Kidney (tissue), 22 donors: ENCODE measurements at places on chromosomes 5 and 9.
A peak's percentile ranks its signal among the peaks of the same experiment; 100 is the strongest.

GRCh38 chr9:79057576-79057975 lies 514.2 kb upstream of the TLE4 start:
- no peak for DNase-seq

- no peak for DNase-seq
Observed at GRCh38 chr9:13661014-13661413, 381.5 kb upstream of the MPDZ start.

DNA sequence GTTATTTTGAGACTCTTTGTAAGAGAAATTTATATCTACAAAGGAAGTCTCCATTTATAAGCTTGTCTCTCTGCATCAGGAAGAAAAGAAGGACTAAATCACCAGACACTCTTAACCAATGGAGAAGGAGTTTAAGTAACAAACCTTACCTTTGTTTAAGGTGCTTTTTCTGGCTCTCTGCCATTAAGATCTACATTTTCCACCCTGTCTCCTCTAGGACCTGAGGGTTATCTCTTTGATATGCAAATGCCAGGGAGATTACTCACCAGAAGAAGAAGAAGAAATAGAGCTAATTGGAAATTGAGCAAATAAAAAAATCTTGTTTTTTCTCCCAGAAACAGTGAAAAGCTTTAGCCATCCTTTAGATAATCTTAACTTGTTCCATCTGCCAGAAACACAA lies 60.9 kb downstream of the CDKN2A start:
- no peak for DNase-seq

GRCh38 chr9:106615118-106615889 lies 247.7 kb upstream of the ZNF462 start:
- DNase-seq, result no peak

- DNase-seq, result no peak
Observed at GRCh38 chr5:13477118-13477737, 467.3 kb downstream of the DNAH5 start.

GRCh38 chr9:27347889-27348288 lies 50.9 kb upstream of the EQTN start:
- DNase-seq, result no peak

- no peak for DNase-seq
Observed at GRCh38 chr5:174418809-174419539, 305.4 kb upstream of the MSX2 start.

DNA sequence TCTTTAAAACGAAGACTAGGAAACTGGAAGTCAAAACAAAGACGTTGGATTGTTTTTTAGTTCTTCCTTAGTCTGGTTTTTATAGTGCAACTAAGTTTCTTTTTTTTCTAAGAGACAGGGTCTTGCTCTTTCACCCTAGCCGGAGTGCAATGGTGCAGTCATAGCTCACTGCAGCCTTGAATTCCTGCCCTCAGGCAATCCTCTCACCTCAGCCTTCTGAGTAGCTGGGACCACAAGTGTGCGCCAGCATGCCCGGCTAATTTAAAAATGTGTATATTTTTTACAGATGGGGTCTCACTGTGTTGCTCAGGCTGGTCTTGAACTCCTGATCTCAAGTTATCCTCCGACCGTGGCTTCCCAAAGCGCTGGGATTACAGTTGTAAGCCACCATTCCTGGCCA lies 27.6 kb downstream of the ZFYVE16 start:
- peak; percentile 6 for DNase-seq

DNA sequence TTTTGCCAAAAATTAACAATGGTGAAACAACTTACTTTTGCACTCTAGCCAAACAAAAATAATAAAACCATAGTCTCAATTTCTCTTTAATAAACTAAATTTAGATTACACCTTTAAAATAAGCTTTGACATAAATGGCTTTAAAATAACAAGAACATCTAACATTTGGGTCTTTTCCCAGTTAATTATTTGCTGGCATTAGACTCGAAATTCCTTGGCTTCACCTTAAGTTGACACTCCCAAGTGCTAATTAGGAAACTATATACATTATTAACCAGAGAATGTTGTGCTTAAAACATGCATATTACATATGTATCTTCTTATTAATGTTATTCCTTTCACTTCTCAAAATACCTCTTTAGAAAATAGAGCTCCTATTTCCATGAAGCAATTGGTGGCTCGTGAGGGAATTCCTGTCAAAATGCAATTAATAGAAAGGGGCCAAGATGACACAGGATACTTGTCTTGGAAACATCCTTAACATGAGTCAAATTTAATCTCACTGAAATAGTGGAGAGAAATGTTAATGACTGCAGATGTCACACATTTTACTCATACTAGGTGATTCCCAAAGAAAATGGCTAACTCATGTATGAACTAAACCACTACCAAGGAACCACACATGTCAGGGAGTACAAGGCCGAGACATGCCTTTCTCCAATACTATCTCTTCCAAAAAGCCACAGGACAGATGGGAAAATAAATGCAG lies 932.9 kb upstream of the DMAC1 start:
- DNase-seq, result no peak

DNA sequence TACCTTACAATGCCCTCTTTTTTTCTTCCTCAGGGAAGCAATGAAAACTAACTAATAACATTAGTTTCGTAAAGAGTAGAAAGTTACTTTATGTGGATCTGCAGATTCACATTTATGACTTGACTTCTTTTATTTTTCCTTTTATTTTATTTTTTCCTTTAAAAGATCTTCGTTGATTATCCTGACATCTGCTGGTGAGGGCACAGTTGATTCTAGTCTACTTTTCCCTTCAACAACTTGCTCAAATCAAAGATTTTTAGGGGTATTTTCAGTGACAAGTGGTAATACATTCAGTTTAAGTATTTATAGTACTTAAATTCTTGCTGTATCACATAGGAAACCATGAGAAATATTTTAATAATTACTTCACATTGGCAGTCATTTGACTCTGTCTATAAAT lies 4.9 kb downstream of the EDIL3 start:
- no peak for DNase-seq

GRCh38 chr5:159912033-159912800 lies 4.1 kb upstream of the ADRA1B start:
- DNase-seq, result no peak

DNA sequence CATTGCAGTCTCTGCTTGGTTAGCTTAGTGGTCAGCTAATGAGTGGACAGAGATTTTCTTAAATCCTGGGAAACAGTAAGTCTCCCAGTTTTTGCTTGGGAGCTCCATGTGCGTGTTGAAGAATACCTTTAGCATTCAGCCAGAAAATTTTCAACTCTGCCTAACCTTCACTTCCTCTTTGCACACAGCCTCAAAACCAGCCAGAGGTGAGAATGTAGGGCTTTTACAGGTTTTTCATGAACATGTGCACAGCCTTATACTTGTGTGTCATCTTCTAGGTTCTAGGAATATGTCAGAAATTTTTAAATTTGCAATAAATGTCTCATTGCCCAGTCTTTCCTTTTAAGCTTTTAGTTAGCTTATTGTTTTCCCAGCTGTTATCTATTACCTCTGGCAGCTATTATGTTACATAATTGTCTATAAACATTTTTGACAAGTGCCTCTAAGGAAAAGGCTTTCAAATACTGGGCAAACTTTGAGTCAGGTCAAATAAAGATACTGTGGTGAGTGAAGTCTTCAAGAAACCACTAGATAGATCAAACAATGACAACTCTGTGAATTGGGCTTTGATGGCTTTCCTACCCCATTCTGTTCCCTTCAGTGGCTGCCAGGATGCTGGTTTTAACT lies 12.7 kb downstream of the ADGRV1 start:
- DNase-seq, result no peak

DNA sequence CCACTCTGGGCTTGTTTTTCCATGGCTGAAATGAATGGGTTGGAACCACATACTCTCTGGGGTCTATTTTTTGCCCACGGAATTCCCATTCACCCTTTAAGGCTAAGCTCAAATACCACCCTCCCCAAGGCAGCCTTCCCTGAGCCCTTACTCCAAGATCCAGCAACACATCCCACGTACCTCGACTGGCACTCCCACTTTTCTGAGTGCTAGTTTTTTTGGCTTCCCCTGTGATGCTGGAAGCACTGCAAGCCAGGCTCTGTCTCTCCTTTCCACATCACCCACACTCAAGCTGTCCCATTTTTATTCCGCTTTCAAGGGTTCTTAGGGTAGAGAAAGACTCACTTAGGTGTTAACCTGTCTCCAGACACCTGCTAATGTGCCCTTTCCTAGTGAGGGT lies 6.0 kb downstream of the ST6GALNAC6 start:
- DNase-seq, result no peak
